ENCODE measurements at places on chromosomes 11 and 22. TPM values are rescaled to one million over a fixed set of nuclear protein-coding genes. Genes with fewer than 3 reads are reported as not detected.

The YWHAH gene
- 250 TPM for total RNA-seq

- DNase-seq = no peak
Measured at GRCh38 chr11:75346912-75347647, 4.4 kb downstream of the ARRB1 start.

GRCh38 chr11:29025001-29025400 lies 916.8 kb downstream of the METTL15 start:
- no peak for DNase-seq

GRCh38 chr11:35488117-35488516 lies 37.3 kb downstream of the PAMR1 start:
- DNase-seq = no peak

GRCh38 chr22:47816863-47817210 lies 1054.4 kb downstream of the TBC1D22A start:
- DNase-seq = no peak

DNA sequence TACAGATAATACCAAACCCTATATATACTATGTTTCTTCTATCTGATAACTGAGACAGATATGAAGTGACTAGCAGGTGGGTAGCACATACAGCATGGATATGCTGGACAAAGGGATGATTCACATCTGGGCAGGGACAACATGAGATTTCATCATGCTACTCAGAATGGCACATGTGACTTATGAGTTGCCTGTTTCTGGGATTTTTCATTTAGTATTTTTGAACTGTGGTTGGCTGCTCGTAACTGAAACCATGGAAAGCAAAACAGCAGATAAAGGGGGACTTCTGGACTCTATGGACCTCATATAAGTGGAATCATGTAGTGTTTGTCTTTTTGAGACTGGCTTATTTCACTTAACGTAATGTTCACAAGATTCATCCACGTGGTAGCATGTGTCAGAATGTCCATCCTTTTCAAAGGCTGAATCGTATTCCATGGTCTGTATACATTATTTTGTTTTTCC lies 883.0 kb downstream of the TBC1D22A start:
- no peak for DNase-seq

The PTGDR2 gene
- 0.32 TPM for total RNA-seq

The OAF gene
- not detected for total RNA-seq

The OR2D2 gene
- total RNA-seq = 0.64 TPM

DNA sequence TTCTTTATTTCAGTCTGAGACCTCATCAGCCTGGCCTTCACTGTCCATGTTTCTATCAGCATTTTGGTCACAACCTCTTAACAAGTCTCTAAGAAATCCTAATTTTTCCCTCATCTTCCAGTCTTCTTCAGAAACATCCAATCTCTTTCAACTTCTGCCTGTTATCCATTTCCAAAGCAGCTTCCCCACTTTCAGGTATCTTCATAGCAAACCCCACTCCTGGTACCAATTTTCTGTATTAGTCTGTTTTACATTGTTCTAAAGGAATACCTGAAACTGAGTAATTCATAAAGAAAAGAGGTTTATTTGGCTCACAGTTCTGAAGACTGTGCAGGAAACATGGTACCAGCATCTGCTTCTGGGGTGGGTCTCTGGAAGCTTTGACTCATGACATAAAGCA lies 8.1 kb upstream of the OR6X1 start:
- DNase-seq = no peak

The ANKK1 gene
- total RNA-seq = not detected

The POLDIP3 gene
- 52.8 TPM for total RNA-seq

DNA sequence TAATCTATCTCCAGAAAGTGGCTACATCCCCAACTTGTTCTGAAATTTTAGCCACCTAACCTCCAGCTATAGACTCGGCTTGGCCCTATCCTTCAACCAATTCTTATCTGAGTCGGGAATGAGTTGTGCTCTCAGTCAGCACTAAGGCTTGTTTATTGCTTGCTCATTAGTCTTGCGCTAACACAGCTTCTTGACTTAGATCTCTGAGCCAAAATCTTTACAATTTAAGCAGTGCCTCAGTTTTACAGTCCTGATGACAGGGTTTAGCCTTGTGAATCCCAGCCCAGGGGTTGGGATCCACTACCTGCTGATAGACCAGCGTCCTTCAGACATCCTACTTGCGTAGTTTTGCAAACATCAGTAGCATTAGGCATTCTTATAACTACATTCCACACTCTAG lies 144.6 kb downstream of the NOX4 start:
- DNase-seq = no peak

- no peak for DNase-seq
Measured at GRCh38 chr11:253160-253885, 16.5 kb downstream of the PSMD13 start.

GRCh38 chr11:3219281-3219892 lies 774 bp upstream of the MRGPRG start:
- DNase-seq = no peak

The ARVCF gene
- total RNA-seq = 119 TPM

DNA sequence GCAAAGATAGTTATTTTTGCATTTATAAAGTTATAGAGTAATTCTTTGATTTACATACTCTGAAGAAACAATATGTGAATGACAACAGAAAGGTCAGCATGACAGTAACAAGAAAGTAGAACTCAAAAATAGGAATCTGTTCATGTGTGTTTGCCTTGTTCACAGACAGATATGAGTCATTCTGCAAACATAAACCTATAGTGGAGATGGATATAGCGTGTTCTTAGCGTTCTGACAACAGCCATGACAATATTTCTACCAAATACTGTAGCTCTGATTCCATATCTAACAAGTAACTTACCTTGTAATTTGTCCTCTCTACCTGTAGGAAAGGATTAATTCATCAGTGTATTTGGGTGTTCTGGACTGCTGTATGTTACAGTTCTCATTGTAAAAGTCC lies 208.5 kb upstream of the MTMR2 start:
- DNase-seq = no peak

- no peak for DNase-seq
Measured at GRCh38 chr11:121667836-121668235, 215.1 kb upstream of the SORL1-AS1 start.

DNA sequence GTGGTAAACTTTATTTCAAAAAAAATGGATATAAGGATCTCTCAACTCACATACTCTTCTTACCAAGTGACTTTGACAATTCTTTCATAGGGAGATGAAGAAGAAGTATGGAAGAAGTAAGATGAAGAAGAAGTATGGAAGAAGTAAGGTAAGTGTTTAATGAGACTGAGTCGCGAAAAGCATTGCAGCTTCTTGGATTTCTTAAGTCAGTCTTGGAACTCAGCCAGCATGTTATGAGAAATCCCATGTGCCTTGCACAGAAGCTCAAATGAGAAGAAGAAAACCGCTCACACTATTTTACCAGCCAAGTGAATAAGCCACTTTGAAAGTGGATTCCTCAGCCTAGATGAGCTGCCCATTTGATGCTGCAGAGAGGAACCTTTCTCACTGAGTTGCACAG lies 332.0 kb upstream of the CCDC179 start:
- no peak for DNase-seq

GRCh38 chr11:94315664-94316063 lies 11.3 kb downstream of the IZUMO1R start:
- no peak for DNase-seq
